ENCODE measurements at places on chromosomes 2 and 18. TPM values are rescaled to one million over a fixed set of nuclear protein-coding genes. Genes with fewer than 3 reads are reported as not detected.

- DNase-seq: no peak
These were observed 17.5 kb downstream of the LYPD1 start for GRCh38 chr2:132652474-132652873.

- DNase-seq: no peak
These were observed 142.2 kb upstream of the CAPN13 start for GRCh38 chr2:30949435-30949834.

DNA sequence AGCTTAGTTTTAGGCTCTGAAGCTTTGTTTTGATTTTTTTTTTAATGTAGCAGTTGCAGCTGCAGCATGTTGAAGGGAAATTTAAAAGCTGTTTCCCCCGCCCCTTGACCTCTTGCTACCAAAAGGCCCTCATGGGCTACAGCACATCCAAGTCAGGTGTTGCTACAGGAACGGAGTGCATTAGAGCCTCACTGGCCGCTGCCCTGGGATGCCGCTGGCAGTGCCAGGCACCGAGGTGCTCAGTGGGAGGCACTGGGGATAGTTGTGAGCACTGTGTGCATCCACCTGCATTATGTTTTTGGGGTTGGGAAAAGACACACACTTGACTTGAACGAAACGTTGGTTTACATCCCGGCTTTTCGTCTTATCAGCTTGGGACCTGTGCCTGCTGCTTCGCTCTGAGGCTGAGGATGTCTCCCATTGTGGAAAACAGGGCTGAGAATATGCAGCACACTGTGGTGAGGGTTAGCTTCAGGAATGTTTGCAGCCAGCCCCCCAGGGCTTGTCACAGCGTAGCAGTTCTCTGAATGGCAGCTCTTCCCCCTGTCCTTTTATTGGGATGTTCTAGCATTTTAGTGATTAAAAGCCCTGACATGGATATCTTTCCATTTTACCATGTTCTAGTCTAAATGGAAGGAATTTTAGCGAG lies 24.1 kb downstream of the DCDC2C start:
- no peak for DNase-seq

- no peak for DNase-seq
These were observed 242.1 kb downstream of the SLC8A1 start for GRCh38 chr2:40209761-40210160.

DNA sequence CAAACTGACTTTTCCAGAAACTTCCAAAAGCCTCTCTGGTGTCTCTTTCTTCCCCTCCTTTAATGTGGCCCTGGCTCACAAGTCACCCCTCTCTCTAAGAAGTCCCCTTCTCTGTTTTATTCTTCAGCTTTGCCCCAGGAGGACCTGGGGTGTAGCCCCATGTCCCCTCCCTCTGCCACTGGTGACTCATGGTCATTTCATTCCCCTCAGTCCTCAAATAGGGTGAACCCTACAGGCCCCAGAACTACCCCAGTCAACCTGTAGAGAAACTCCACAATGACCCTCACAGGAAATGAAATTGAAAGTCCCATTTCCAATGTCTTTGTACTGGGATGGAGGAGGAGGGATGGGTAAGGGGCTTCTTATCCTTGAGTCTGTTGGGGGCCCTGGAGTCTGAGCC lies 6.2 kb upstream of the SPEG start:
- no peak for DNase-seq

DNA sequence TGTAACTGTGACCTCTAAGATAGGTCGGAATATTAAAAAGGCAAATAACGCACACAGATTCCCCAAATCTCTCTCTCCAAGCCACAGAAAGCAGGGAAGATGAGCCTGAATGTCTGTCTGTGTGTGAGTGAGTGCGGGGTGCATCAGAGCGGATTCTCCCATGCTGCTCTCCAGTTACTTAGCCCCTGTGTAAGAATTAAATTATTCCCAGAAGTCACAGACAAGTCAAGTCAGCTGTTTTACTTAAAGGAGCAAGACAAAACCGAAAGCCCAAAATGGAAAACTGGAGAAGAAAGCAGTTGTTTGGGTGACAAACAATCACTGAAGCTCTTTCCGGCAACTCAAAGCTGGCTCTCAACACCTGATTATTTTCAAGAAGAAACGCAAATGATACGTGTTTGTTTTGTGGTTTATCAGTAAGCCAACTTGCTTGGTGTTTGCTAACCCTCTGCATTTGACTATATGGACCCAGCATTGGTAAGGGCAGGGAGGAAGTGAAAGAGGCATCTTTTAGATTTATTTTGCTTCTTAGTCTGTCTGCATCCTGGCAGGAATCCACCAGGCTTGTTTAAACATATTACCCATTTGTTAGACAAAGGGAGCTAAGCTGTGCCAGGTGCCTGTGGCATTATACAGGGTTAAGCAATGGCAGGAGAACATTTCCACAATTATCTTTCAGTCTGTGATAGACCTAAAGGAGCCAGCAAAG lies 121.5 kb upstream of the CREB1 start:
- no peak for DNase-seq

DNA sequence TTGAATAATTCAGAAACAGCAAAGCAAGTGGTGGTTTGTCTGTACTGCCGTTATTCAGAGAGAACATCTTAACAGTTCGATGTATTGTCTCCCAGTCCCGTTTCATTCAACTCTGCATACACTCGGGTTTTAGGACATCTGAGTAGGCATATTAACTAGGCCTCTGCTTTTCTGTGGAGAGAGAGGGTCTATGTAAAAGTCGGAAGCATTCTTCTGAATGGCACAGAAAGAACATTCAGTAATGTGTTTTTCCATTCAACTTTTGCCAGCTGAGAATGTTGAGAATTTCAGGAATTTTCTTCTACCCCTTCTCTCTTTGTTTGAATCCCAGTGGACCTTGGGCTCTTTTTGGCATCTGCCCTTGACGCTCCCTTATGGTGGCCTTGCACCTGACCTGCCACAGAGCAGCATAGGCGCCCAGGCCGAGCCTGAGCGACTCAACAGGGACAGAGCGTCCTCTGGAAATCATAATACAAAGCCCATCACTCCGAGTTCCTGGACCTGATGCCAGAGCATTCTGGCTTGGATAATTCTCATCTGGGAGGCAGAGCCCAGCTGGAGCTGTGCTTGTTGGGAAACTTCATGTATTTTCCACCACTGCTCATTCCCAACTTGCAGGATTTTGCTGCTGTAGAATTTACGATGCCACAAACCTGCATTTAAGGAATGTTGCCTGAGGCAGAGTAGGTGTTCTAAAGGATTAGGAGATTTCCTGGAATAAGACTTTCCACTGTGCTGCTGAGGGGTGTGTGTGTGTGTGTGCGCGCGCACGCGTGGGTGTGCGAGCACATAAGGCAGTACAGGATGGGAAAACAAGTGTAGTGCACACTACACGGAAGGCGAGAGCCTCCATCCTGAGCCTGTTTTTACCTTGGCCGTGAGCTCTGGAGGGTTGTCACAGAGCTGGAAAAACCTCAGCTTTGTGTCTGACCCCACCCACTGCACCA lies 77.2 kb upstream of the TXNDC2 start:
- no peak for DNase-seq

DNA sequence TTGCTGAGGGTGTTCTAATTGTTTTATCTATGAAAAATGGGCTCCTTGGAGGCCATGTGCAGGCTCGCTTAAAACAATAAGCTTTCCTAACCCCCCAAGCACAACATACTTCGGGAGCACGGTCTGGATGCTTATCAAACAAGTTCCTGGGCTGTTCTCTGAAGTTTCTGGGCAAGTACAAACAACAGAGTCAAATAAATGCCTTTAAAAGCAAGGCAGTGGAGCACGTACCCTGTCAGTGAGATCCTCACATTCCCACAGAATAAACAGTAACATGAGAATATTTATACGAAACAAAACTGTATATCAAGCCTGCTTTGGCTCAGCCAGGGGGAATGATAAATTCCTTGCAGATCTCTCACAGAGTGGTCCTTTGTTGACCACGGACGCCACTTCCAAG lies 44.8 kb downstream of the FTCDNL1 start:
- no peak for DNase-seq

GRCh38 chr2:218067523-218067922 lies 1.5 kb upstream of the RUFY4 start:
- no peak for DNase-seq

DNA sequence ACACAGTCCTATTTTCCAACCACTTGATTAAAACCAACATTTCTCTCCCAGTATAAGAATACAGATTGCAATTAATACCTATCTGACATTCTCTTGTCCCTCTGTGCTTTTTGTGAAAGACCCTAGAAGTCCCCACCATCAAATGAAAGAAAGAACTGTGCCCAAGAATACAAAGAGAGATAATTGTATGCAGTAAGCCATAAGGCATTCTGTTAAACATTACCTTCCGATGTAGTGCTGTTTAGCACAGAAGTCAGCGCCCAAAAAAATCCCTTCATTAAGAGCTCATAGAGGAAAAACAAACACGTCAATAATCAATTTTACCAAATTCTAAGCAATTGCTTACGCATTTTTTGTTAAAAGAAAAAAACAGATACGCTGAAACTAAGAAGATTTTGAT lies 41.1 kb downstream of the ZNF516 start:
- DNase-seq: no peak

DNA sequence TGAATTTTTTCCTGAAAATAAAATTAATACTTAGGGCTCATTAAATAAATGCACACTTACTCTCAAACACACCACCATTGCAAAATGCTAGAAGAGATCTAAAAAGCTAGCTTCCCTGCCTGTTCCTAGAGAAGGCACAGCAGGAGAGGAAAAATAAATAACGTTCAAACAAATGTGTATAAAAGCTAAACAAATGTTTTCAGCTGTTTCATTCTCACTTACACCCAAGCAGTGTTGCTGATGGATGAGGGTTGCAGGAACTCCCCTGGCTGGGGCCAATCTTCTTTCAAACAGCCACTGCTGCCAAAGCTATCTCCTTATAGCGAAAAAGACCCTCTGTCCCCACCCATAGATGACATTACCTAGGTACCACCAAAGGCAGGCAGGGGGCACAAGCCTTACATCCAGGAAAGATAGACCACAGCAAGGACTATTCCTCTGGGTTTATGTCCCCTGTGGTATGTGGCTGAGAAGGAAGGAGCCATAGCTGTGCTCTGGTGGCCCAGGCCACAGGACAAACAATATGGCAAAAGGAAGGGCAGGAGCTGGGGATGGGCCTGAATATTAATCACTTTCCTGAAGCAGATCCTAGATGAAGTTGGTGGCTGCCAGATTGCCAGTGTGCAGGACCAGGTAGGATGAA lies 214.6 kb downstream of the TTC32 start:
- DNase-seq: no peak

DNA sequence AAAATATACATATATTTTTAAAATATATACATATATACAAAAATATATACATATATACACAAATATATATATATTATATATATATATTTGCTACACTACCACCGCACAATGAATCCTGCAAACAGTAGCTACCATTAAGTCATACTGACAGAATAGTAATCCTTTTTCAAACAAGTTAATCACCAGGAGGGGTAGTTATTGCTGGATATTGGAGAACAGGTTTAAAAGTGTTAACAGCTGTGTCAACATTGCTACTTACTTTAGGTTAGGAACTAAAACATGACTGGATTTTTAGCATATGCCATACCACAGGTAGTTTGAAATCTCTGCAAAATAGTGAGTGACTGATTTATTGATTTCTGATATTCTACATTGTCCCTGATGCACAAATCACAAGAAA lies 529.1 kb upstream of the CDH7 start:
- DNase-seq: no peak

CFAP65 gene
- not detected for polyA plus RNA-seq

KIAA2012 gene
- polyA plus RNA-seq: not detected

SCG2 gene
- not detected for polyA plus RNA-seq

PPIG gene
- 63.4 TPM for polyA plus RNA-seq

All from naive thymus-derived CD8-positive, alpha-beta T cell (primary cell).